Hypothalamus (tissue), 51 donors: ENCODE measurements at places on chromosomes 2 and 18.

DNA sequence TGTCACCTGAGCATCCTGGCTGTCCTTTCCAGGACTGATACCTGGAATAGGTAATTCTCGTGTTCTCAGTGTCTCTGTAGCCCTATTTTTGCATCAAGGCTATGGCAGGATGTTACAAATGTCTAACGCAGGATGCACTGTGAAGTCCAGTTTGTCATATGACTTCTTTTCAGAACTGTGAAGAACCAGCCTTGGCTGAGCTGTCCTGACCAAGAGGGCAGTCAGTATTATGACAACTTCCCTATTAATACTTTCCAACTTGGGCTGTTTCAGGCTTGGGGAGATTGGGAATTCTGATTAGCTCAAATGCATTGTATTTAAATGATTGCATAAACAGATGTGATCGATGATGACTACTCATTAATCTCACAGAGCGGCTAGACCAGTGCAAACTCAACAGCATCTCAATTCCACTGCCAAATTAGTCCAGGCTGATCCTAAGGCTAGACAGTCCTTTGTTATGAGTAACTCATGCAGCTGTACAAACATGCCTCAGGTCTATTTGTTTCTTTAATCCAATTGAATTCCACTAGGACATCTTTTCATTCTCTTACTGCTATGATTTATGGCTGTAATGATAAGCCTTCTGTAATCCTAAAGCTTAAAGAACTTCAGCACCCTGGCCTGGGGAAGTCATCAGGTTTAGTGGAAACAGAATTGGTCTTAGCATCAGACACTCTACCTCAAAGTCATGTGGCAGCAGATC lies 331.6 kb downstream of the KCNS3 start:
- no peak for DNase-seq

GRCh38 chr2:24903161-24904103 lies 16.6 kb downstream of the ADCY3 start:
- no peak for DNase-seq

GRCh38 chr2:220687231-220687843 lies 884.8 kb downstream of the EPHA4 start:
- no peak for DNase-seq

GRCh38 chr2:109195193-109196045 lies 66.4 kb downstream of the SH3RF3 start:
- DNase-seq: no peak
